ENCODE measurements at places on chromosomes 2 and 18.

- DNase-seq: no peak
- H3K4me1 ChIP-seq: no peaks in the 10 kb centered on the region
- peaks cover 4% of the 10 kb centered on the region for H3K27me3 ChIP-seq
These were observed 235.3 kb downstream of the LRATD1 start for GRCh38 chr2:14867853-14868252.

- H3K27me3 ChIP-seq: no peaks in the 10 kb centered on the region
- H3K27ac ChIP-seq: peak overlapping the region; percentile 56
- H3K4me1 ChIP-seq: peaks cover 17% of the 10 kb centered on the region
- H3K4me3 ChIP-seq: peak overlapping the region; percentile 55
- DNase-seq: no peak
These were observed 22.9 kb downstream of the ZNF532 start for GRCh38 chr18:58887613-58887963.

DNA sequence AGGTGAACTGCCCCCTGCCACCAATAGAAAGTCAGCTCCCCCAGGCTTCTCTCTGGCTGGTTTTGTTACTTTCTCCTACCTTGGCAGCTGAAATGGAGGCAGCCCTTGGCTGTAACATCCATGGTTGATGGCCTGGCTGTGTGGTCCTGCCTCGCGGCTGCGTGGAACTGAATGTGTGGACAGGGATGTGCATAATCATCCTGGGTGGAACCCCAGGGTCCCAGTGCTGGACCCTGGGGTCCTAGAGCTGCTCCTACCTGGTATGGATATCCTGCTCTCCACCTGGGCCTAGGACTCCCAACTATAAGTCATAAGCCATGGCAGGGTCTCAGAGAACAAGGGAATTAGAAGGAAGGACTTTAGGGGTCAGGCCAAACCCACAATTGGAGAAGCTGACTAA is 93.5 kb downstream of the CAPN13 start:
- H3K36me3 ChIP-seq: no peaks in the 10 kb centered on the region
- H3K27ac ChIP-seq: no peak overlapping the region
- no peak for DNase-seq
- H3K27me3 ChIP-seq: no peaks in the 10 kb centered on the region
- H3K4me1 ChIP-seq: no peaks in the 10 kb centered on the region

DNA sequence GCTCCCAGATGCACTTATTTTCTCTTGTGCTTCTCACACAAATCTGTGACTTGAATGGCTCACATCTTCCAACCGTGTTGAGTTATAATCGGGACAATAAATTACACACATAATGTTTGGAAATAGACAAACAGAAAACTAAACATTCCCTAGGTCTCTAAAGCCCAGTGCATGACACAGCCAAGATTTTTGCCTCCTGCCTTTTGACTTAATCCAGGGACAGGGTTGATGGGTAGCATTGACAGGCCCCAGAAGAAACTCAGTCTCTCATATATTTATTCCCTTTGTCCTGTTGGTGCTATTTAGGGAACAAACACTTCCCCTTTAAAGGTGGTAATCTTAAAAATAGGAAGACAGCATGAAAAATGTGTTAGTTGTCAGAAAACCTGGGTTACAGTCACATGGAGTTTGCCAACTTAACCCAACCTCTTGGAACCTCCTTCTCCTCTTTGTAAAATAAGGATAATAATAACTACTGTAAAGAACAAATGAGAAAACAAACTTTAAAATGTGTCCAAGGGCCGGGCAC is 24.0 kb upstream of the ARPC2 start:
- no peak for DNase-seq
- no peak overlapping the region for H3K4me3 ChIP-seq
- no peaks in the 10 kb centered on the region for H3K4me1 ChIP-seq
- H3K27ac ChIP-seq: no peak overlapping the region

DNA sequence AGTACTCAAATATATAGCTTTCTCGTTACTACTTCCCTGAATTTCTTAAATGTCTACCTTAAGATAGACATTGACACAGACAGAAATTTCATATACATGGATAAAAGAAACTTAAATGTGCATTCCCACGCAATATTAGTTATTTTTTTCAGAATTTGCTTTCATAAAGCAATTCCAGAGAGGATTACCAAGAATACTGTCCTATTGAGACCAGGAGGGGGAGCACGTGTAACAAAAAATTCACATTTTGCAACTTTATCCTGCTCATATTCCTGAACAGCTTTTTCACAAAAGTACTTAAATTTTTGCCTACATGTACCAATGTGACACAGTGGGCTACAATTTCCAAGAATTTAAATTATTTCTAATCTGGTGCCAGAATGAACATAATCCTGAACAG is 30.7 kb upstream of the ERCC3 start:
- H3K27ac ChIP-seq: no peak overlapping the region
- H3K4me1 ChIP-seq: no peaks in the 10 kb centered on the region
- H3K36me3 ChIP-seq: peaks cover 24% of the 10 kb centered on the region
- no peaks in the 10 kb centered on the region for H3K27me3 ChIP-seq
- DNase-seq: no peak
- H3K4me3 ChIP-seq: no peak overlapping the region

GRCh38 chr2:45778720-45779171 is 127.3 kb downstream of the PRKCE start:
- H3K36me3 ChIP-seq: no peaks in the 10 kb centered on the region
- no peak overlapping the region for H3K27ac ChIP-seq
- peak; percentile 66 for DNase-seq

- no peak overlapping the region for H3K4me3 ChIP-seq
- H3K36me3 ChIP-seq: no peaks in the 10 kb centered on the region
These were observed 67.5 kb downstream of the GALNT13 start for GRCh38 chr2:153939124-153939796.

- H3K36me3 ChIP-seq: peaks cover 6% of the 10 kb centered on the region
- DNase-seq: no peak
- no peak overlapping the region for H3K27ac ChIP-seq
- H3K4me1 ChIP-seq: no peaks in the 10 kb centered on the region
These were observed 85.7 kb downstream of the SEMA4F start for GRCh38 chr2:74739733-74740241.

GRCh38 chr2:181036848-181037603 is 56.6 kb downstream of the UBE2E3 start:
- no peak overlapping the region for H3K4me3 ChIP-seq
- H3K36me3 ChIP-seq: peaks cover 5% of the 10 kb centered on the region
- no peak for DNase-seq
- H3K4me1 ChIP-seq: peaks cover 14% of the 10 kb centered on the region

GRCh38 chr2:111923276-111923804 is 24.9 kb downstream of the MERTK start:
- no peak overlapping the region for H3K27ac ChIP-seq
- H3K4me3 ChIP-seq: no peak overlapping the region
- peaks cover 14% of the 10 kb centered on the region for H3K27me3 ChIP-seq
- no peaks in the 10 kb centered on the region for H3K4me1 ChIP-seq
- no peaks in the 10 kb centered on the region for H3K36me3 ChIP-seq

- H3K27me3 ChIP-seq: no peaks in the 10 kb centered on the region
- no peaks in the 10 kb centered on the region for H3K4me1 ChIP-seq
- peaks cover 66% of the 10 kb centered on the region for H3K36me3 ChIP-seq
- H3K4me3 ChIP-seq: no peak overlapping the region
- H3K27ac ChIP-seq: no peak overlapping the region
These were observed 81.7 kb downstream of the COL4A4 start for GRCh38 chr2:227082286-227082685.

DNA sequence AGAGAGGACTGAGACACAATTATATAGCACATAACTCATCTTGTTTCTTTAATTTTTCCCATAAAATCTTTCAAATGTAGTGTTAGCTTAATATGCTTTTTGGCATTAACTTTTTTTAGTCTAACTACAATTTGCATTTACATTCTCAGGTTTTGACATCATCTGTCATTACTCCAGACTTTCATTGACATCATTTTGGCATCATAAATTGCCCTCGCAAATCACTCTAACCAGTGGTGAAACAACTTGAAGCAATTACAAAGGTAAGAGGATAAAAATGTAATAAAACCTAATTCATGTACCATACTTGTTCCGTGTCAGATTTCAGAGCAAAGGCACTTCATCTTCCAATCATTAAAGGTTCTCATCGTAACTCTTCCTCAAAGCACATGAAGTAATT is 41.4 kb downstream of the RFX8 start:
- no peak overlapping the region for H3K27ac ChIP-seq
- H3K36me3 ChIP-seq: no peaks in the 10 kb centered on the region
- H3K4me1 ChIP-seq: no peaks in the 10 kb centered on the region
- H3K4me3 ChIP-seq: no peak overlapping the region
- H3K27me3 ChIP-seq: peaks cover 3% of the 10 kb centered on the region

- no peaks in the 10 kb centered on the region for H3K36me3 ChIP-seq
- no peak overlapping the region for H3K27ac ChIP-seq
- no peak for DNase-seq
- H3K27me3 ChIP-seq: no peaks in the 10 kb centered on the region
- H3K4me3 ChIP-seq: no peak overlapping the region
- no peaks in the 10 kb centered on the region for H3K4me1 ChIP-seq
These were observed 74.1 kb downstream of the SCG2 start for GRCh38 chr2:223528036-223528435.

DNA sequence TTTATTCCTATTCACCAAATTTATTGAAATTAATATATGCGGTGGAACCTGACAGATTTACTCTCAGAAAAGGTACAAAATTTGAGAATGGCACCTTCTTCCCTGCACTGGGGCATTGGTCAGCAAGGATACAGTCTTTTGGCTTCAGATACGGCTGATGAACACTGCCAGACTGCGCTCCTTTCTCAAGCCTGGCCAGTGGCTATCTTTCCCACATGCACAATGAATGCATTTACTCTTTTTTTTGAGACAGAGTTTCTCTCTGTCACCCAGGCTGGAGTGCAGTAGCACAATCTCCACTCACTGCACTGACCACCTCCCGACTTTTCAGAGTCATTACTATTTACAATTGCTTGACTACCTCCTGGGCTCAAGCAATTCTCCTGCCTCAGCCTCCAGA is 61.6 kb downstream of the MOB4 start:
- no peak overlapping the region for H3K27ac ChIP-seq
- no peaks in the 10 kb centered on the region for H3K4me1 ChIP-seq
- DNase-seq: no peak
- peaks cover 13% of the 10 kb centered on the region for H3K36me3 ChIP-seq

DNA sequence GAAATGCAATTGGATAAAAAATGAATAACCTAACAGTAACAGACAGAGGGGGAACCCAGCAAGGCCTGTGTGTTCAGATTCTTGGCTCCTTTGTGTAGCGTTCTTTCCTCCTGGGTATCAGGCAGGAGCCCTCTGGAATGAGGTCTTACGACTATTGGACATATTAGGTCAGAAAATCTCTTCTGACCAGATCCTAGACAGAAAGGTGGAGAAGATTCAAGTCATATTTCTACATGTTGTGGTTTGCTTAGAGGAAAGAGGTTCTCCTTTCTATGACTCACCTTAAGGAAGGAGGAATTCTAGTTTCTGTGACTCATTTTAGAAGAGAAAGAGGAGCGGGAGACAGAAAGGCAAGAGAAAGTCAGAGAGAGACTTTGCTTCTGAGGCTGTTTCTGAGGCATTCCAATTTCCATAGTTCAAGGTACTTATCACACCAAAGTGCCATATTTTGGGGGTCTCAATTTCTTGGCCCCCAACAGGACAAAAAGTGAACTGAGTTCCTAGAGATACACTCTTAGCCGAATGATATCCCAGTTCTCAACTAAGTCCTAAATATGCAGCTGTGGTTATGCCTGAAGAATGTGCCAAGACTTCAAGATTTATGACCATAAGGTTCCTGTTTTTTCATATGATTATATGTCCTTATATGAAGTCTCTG is 618.6 kb downstream of the ZEB2 start:
- no peak for DNase-seq
- H3K36me3 ChIP-seq: no peaks in the 10 kb centered on the region
- H3K4me3 ChIP-seq: no peak overlapping the region
- H3K27ac ChIP-seq: no peak overlapping the region
- H3K4me1 ChIP-seq: no peaks in the 10 kb centered on the region
- peaks cover 5% of the 10 kb centered on the region for H3K27me3 ChIP-seq

DNA sequence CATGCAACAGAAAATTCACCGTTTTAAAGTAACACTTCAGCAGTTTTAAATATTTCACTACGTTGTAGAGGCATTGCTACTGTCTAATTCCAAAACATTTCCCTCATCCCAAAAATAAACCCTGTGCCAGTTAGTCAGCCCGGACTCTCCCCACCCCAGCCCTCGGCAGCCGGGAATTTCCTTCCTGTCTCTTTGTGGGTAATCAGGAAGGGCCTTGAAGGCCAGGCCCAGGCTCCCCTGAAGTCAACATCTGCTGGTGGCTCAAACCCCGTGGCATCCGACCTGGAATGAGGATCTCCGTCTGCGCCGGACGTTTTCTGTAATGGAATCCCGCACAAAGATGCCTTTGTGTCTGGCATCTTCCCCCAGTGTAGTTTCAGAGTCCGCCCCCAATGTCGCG is 219.6 kb downstream of the SNTG2 start:
- H3K36me3 ChIP-seq: no peaks in the 10 kb centered on the region
- DNase-seq: no peak
- peaks cover 8% of the 10 kb centered on the region for H3K4me1 ChIP-seq
- no peak overlapping the region for H3K27ac ChIP-seq
- H3K4me3 ChIP-seq: no peak overlapping the region
- H3K27me3 ChIP-seq: peaks cover 1% of the 10 kb centered on the region

GRCh38 chr2:231707625-231707926 is 749 bp upstream of the PTMA start:
- no peaks in the 10 kb centered on the region for H3K27me3 ChIP-seq
- H3K4me3 ChIP-seq: peak overlapping the region; percentile 94
- DNase-seq: peak; percentile 81
- H3K4me1 ChIP-seq: peaks cover 21% of the 10 kb centered on the region
- H3K27ac ChIP-seq: peak overlapping the region; percentile 100

- no peak overlapping the region for H3K27ac ChIP-seq
- H3K36me3 ChIP-seq: no peaks in the 10 kb centered on the region
- no peak for DNase-seq
- no peak overlapping the region for H3K4me3 ChIP-seq
These were observed 114.2 kb upstream of the ID2 start for GRCh38 chr2:8567469-8568260.
